ENCODE measurements at places on chromosomes 1 and 21.

GRCh38 chr1:43421976-43422750, 31.6 kb downstream of the HYI start:
- DNase-seq: no peak

DNA sequence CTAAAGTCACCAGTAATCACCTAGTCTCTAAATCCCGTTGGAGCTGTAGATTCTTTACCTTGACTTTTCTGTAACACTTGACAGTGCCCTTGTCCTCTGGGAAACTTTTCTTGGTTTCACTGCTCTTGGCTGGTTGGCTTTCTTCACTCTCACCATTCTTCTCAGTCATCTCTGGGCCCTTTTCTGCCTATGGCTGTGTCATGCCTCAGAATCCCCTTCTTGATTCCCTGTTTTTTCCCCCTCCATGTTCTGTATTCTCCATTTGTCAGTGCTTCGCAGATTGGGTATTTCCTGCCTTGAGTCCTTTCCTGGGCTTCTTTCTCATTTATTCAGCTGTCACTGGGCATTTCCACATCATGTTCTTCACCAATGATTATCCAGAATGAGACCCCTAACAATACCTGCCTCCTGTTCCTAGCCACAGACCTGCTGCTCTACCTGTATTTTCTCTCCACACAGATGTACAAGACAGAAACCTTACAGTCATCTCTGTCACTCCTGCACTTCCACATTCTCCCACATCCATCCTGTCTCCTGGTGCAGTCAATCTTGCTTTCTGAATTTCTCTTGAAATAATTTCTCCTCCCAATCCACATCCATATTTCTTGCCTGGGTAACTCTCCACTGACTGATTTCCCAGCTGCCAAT, 14.7 kb downstream of the UCK2 start:
- no peak for DNase-seq

- no peak for DNase-seq
These were observed 86.4 kb upstream of the LRRC8D start for GRCh38 chr1:89734442-89734841.

DNA sequence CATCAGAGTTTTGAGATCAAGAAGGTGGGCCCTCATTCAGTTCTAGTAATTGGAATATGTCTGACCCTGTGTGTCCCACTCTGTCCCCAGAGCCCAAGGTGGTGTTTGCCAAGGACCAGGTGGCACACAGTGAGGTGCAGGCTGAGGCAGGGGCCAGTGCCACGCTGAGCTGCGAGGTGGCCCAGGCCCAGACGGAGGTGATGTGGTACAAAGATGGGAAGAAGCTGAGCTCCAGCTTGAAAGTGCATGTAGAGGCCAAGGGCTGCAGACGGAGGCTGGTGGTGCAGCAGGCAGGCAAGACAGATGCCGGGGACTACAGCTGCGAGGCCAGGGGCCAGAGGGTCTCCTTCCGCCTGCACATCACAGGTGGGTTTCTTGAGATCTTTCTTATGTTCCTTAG, 35.2 kb downstream of the OBSCN start:
- DNase-seq: no peak

GRCh38 chr21:33259428-33259827, 6.7 kb upstream of the IL10RB start:
- peak; percentile 22 for DNase-seq

DNA sequence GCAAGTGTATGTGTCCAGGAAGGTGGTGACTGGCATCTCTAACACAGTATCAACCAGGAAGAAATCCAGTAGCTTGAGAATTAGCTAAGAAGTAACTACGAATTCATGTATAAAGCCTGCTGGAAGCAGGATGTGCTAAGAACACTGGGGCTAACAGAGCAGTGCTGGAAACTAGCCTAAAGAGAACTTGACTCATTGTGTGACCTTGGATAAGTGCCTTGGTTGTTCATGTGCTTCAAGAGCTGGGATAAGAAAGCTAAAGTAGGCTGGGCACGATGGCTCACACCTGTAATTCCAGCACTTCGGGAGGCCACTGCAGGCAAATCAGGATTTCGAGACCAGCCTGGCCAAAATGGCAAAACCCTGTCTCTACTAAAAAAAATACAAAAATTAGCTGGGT, 186.9 kb downstream of the RRAGC start:
- no peak for DNase-seq

DNA sequence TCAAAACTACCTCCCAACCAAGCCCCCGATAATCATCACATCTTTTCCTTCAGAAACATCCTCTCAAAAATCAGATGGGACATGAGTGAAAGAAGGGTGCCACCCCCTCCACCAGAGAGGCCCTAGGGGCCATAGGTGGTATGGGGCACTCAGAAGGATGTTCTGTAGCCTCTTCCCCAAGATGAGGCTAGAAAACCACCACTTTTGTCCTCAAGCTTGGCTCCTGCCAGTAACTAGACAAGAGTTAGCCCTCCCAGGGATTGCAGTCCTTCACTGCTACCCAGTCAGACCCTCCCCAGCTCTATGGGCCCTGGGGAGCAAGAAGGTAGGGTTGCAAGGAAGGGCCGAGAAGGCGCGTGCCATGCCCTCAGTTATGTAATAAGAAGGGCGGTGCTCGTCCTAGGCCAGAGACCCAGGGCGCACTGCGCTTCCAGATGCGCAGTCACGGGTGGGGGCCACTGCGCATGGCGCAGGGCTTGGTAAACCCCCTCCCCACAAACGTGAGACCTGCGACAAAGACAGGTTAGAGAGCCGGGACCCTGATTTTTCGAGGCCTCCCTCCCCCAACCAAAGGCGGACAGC, 69.7 kb downstream of the CD46 start:
- no peak for DNase-seq

DNA sequence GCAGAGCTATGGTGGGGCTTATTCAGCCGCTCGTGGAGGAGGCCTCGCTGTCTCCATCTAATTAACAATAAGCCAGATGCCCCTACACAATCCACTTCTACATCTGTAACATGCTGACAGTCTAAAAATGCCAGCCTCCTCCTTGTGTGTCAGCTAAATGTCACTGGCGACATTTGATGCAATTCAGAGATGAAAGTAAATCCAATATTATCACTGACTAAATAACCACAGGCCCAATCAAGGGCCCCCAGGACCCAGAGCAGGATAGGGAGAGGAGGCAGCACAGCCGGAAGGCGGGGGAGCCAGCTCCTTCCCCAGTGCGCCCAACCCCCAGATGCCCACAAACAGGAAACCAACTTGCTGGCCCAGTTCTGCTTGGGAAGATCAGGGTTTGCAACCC, 76.6 kb downstream of the DMRTA2 start:
- no peak for DNase-seq

DNA sequence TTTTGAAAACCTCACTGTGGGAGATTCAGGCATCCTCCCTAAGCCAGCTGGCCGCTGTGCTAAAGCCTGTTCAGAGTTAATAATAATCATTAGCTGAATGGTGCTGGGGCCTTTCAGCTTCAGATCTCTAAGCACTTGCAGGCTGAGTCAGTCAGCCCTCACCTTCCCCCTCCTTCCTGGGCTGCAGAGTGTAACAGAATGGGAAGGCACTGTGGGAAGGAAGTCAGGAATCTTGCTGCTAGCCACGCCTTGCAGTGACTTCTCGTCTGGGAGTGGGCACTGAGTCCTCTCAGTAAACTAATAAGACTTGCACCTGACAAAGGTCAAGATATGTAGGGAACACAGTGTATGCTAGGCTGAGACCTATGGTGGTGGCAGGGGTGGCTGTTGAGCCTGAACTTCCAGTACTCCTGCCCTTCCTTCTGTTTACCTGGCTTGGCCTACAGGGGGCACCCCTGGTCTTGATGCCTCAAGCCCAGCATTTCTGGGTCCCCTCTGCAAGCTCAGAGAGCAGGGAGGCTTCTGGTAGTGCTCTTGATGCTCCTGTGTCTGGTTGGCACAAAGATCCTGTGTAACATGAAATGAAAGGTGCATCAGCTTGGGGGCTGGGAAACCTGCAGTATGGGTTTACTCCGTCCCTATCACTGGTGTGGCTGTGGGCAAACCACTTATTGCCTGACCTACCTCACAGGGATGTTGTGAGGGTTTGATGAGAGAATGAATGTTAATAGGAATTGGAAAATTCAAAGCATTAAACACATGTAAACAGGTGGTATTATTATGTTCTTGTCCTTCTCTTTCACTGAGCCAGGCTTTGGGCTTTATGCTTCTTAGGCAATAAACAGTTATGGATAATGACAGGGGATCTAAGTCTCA, 6.0 kb downstream of the CYB561D1 start:
- peak; percentile 65 for DNase-seq

DNA sequence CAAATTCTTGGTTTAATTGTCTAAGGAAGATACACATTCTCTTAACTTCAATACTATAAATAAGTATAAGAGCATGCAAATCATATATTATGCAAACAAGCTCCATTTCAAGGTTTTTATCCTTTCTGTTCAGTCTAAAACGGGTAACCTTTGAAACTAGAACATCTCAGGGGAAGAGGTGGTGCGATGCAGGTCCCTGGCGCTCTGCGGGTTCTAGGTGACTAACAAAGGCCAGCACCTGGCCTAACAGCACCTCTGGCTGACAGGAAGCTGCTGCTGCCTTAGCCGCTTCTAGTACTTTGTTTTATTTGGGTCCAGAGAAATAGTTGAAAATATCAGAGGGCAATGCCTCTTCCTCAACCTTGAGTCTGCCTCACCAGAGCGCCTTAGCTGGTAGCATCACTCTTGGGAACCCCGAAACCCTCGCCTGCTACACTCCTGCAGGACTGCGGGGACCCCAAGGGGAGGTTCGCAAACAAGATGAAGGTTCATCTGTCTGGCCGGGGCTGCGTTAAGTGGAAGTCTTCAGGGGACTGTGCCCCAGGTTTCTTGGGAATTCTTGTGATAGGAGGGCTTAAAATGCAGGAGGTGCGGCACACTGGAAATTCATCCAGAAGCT, 45.5 kb downstream of the PRDM15 start:
- no peak for DNase-seq

DNA sequence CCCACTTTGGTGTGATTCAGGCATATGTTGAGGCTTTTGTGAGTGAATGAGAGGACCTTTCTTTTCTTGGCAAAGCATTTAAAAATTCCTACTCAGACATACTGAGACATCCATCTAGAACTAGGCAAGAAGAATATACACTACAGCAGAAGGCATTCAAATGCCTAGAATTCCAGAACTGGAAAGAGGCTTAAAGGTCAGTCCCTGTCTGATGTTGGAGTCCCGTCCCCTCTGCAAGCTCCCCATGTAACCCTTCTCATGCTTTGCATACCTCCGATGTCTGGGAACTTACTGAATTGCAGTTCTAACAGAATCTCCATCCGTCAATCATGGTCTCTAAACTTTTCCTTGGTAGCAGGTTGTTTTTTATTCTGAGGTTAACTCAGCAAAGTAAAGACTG, 152.9 kb downstream of the ATP6V1G3 start:
- peak; percentile 78 for DNase-seq

- DNase-seq: no peak
These were observed 481.7 kb upstream of the NR5A2 start for GRCh38 chr1:199545780-199546179.

Measured in AG10803 (cell line).